ENCODE measurements at places on chromosomes 13 and 19.

GRCh38 chr13:34879851-34880250, 62.2 kb upstream of the NBEA start:
- DNase-seq, result no peak

GRCh38 chr19:50500753-50501151, 10.2 kb downstream of the JOSD2 start:
- DNase-seq, result no peak

DNA sequence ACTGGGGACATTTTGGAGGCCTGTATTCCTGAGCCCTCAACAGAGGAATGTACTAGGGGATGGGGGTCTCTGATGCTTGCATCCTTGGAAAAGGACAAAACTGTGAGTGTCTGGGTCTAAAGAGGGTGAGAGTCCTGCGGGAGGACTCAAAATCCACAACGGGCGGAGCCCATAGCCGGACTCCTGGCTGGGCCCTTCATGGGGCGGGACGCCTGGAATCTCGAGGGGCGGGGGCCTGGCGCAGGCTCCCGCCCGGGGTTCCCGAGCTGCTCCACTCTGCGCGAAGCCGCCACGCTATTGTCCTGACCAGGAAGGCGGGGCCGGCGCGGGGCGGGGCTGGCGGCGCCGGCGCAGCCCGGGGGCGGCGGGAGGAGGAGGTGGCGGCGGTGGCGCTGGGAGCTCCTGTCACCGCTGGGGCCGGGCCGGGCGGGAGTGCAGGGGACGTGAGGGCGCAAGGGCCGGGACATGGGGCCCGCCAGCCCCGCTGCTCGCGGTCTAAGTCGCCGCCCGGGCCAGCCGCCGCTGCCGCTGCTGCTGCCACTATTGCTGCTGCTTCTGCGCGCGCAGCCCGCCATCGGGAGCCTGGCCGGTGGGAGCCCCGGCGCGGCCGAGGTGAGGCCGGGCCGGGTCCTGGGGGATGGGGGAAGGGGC, at the start of gene APLP1:
Gene APLP1, plus strand, starts transcription at position 403 of the 651 bp plus-strand sequence. Its CDS starts 63 bp downstream, at position 466.
- no peak for DNase-seq

- DNase-seq, result no peak
These were observed 29.0 kb downstream of the CKM start for GRCh38 chr19:45293682-45294081.

DNA sequence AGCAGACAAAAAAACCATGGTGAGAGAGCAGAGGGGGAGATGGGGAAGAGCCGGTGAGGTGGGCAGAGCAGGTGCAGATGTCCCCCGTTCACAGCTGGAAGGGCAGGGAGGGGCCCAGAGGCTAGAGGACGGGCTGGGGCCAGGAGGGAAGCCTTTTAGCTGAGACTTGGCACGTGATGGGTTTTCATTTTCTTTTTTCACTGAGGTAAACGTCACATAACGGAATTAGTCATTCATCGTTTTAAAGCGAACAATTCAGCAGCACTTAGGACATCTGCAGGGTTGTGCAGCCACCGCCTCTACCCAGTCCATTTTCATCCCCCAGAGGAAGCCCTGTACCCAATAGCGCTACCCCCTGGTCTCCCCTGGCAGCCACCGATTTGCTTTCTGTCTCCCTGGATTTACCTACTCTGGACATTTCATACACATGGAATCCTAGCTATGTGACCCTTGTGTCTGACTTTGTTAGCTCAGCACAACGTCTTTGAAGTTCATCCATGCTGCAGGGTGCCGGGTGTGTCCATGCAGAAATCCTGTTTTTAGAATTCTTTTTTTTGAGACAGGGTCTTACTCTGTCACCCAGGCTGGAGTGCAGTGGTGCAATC, 16.0 kb upstream of the EMC10 start:
- DNase-seq, result no peak

GRCh38 chr13:58782736-58783135, 1151.2 kb downstream of the PCDH17 start:
- no peak for DNase-seq

GRCh38 chr13:30750036-30750435, 14.7 kb downstream of the ALOX5AP start:
- DNase-seq, result no peak

DNA sequence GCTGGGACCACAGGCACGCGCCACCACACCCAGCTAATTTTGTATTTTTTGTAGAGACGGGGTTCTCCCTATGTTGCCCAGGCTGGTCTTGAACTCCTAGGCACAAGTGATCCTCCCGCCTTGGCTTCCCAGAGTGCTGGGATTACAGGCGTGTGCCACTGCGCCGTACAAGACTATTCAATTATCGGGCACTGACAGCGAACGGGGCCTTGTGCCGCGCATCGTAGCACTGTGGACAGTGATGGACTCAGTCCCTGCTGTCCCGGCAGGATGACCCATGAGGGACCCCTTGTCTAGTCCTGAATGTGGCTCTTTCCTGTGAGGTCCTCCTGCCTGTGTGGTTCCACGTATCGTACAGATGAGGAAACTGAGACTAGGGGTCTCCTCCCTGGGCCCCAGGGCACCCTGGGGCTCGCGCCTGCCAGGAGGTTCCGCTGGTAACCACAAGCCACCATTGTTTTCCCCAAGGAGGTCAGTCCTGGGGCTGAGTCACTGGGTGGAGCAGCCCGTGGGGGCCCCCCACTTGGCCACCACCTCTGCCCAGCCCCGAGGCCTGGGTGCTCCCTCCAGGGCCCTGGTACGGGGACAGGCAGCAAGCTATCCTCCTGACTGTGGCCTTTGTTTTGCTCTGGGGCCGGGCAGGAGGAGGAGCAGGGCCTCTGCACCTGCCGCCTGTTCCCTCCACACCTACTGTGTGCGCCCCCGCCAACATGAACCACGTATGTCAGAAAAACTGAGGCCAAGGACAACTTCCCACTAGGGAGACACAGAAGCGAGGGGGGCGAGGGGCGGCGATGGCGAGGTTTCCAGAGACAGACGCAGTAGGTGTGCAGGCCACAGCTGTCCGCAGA, 2.9 kb upstream of the TCF3 start:
- DNase-seq, result no peak

- DNase-seq, result no peak
These were observed 234.4 kb upstream of the RXFP2 start for GRCh38 chr13:31504918-31505317.

GRCh38 chr19:35204799-35205732, 23.5 kb downstream of the FAM187B start:
- peak; percentile 67 for DNase-seq

GRCh38 chr19:11254666-11255065, 7.7 kb downstream of the DOCK6 start:
- DNase-seq, result no peak

DNA sequence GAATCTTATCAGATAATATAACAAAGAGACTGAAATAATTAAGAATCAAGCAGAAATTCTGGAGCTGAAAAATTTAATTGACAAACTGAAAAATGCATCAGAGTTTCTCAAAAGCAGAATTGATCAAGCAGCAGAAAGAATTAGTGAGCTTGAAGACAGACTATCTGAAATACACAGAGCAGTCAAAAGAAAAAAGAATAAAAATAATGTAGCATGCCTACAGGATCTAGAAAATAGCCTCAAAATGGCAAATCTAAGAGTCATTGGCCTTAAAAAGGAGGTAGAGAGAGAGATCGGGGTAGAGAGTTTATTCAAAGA, 39.2 kb downstream of the CAB39L start:
- DNase-seq, result no peak

- no peak for DNase-seq
These were observed 184.7 kb downstream of the COG6 start for GRCh38 chr13:39840201-39840600.

GRCh38 chr19:1315470-1316166, 29.9 kb downstream of the EFNA2 start:
- DNase-seq, result no peak

DNA sequence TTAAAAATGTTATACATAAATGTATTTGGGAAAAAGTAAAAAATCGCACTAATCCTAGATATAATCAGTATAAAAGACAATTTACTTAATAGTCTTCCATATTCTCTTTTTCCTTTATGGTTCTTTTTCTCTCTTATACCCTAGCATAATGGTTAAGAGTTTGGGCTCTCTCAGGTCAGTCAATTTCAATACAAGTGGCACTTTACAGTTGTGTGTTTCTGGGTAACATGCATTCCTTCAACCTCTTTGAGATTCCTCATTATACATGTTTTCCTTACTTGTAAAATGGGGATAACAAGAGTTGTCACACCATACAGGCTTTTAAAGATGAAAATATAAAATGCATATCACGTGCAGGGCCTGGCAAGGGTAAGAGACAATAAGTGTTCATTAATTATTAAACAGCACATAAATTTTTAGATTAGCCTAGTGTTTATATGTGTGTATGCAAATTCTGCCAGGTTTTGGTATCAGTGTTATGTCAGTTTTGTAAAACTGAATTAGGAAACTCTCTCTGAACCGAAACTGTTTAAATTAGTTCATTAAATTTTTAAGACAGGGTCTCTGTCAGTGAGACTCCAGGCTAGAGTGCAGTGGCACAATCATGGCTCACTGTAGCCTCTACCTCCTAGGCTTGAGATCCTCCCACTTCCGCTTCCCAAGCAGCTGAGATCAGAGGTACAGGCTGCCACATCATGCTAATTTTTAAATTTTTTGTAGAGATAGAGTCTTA, 49.8 kb downstream of the ELF1 start:
- DNase-seq, result no peak

GRCh38 chr19:46772170-46773017, 16.0 kb downstream of the SLC1A5 start:
- no peak for DNase-seq

GRCh38 chr13:98595134-98595533, 18.2 kb upstream of the STK24 start:
- DNase-seq, result no peak

DNA sequence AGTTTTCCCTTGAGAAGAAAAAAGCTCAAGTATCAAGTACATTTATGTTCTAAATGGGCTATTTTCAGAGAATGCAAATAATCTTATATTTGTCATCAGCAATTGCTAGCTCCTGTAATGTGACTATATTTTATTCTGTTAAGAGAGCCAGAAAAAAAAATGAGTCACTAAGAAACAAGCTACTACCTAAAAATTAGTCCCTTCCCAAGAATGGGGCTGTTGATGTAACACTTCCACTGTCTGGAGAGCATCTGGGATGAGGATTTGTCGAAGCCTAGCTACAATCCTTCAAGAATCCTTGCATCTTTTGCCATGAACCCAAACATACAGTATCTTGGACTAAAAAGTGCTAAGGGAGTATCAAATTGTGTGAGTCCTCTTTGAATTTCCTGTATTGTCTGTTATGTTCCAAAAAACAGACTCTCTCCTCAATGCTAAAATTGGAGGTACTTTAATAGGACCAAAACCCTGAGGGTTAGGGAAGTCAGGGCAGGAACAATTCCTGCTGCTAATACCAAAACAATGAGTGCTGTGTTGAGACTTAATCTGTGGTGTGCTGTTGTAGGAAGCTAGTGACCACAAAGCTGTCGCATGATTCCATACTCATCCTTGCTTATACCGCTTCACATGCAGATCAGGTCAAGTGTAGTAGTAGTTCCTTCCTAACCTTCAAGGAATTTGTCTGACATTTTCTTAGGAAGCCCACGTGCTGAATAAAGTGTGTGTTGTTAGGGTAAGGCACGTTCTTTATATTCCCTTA, 4.9 kb upstream of the ZC3H13 start:
- no peak for DNase-seq

- DNase-seq, result no peak
These were observed 15.2 kb downstream of the SAE1 start for GRCh38 chr19:47145639-47146486.

Measured in vagina (tissue), 2 donors.